Occipital lobe (tissue), 3 donors: ENCODE measurements at places on chromosomes 7 and 10. TPM values are rescaled to one million over a fixed set of nuclear protein-coding genes. Genes with fewer than 3 reads are reported as not detected.

CPVL gene
- 69.9 TPM for total RNA-seq

STRIP2 gene
- total RNA-seq: 0.94 TPM

MOSPD3 gene
- 12.2 TPM for total RNA-seq

LRRC17 gene
- 27.0 TPM for total RNA-seq

LRGUK gene
- 17.6 TPM for total RNA-seq
